NCI-H1436 (cell line): ENCODE measurements at places on chromosomes 7 and 10.

- DNase-seq, result no peak
These were observed 29.6 kb downstream of the SH2D4B start for GRCh38 chr10:80567292-80567691.

- no peak for DNase-seq
These were observed 56.8 kb upstream of the YAE1 start for GRCh38 chr7:39509436-39509835.

- DNase-seq, result no peak
These were observed 30.6 kb downstream of the POR start for GRCh38 chr7:75945297-75946168.

GRCh38 chr10:81866753-81867152 is 8.2 kb upstream of the NRG3 start:
- no peak for DNase-seq

DNA sequence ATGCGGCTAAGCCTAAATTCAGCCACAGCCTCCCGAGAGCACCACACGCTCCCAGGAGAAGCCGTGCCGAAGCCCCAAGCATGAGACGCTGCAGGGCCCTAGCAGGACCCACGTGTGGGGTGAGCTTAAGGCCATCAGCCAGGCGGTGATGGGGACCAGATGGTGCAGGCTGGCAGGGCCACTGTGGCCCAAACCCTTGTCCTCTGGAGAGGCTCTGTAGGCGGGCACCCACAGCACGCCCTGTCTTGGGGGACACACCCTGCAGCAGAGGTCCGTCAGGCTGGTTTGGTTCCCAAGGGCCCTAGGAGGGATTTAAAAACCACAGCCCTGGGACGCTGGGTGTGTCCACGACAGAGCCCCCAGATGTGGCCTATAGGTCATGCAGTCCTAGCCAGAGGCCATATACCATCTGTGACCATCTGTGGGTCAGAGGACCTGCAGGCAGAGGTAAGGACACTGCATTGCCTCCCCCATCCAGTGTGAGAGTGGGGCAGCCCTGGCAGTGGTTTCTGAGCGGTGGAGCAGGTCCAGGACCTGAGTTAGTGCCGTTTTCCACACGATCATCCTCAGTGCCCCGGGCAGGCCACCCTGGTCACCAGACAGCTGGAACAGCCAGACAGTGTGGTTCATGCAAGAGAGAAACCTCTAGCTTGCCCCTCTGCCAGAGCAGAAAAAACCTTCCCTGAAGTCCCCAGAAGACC is 39.6 kb upstream of the INPP5A start:
- no peak for DNase-seq

GRCh38 chr10:111874576-111874975 is 309.0 kb downstream of the GPAM start:
- no peak for DNase-seq

DNA sequence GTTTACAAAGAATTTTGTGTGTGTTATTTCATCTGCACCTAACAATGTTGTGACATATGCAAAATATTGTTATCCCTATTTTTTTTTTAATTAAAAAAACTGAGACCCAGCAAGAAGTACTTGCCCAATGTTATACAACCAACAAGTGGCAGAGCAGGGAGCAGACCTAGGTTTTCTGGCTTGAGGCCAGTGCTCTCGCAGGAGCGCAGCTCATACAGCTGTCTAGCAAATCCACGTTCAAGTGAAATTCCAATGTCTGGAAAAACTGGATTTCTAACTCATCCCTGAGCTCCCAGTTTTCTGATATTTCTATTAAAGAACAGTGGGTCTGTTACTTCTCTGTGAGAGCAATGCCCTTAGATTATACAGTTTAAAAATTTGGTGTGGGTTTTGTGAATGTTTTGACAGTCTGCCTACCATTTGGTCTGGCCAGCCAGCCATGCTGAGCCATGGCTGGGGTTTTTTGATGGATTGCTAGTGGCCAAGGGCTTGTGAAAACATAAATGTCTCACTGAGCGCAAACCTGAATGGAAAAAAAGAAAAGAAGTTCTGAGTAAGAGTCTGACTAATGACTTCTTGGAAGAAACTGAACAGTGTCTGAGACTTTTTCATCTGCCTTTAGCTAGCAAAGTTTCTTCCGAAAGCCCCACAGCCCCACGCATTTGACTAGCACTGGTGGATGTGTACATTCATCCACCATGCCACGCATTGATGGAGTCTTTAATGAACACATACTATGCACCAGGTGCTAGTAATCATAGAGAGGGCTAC is 15.4 kb upstream of the PRF1 start:
- DNase-seq, result no peak

GRCh38 chr10:74187237-74187636 is 36.2 kb downstream of the ADK start:
- DNase-seq, result no peak

DNA sequence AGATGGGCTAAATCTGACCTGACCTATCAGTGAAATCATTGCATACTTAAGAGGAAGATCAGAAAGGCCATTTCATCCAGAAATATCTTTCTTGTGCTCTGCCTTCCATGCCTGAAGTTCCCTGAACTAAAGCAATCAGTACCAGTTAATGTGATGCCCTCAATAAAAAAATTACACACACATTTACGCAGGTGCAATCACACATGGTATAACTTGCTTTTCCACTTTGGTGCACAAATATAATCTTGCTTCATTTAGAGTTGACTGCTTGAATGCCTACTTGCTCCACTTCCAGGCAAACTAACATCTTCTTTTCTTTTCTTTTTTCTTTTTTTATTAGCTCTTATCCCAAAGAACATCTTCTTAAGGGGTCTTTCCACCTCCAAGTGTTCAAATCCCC is 58.3 kb upstream of the KIF5B start:
- DNase-seq, result no peak

DNA sequence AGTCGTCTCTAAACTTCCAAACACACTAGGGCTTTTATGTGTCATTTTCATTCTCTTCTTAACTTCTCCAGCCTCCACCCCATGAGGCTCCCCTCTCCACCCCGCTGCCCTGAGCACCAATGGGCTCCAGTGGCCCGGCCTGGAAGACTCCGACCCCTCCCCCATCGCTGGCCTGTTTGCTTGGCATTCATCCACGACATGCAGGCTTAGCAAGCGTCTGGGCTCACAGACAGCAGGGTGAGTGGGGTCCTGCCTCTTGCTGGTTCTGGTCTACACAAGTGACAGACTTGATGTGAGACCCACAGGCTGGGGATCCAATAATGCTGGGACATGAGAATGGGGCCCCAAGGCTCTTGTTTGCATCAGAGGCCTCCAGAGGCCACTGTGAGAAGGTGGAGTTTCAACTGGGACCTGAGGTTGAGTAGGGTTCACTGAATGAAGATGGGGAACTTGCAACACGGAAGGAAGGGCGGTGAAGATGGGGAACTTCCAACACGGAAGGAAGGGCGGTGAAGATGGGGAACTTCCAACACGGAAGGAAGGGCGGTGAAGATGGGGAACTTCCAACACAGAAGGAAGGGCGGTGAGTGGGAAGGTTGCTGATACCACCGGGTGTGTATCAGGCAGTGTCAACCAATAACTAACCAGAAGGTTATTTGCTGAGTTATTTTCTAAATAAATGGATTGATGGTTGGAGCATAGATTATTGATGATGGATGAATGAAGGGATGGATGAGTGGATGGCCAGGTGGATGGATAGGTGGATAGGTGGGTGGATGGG is 14.0 kb downstream of the KNDC1 start:
- DNase-seq, result no peak

- no peak for DNase-seq
These were observed 15.0 kb downstream of the ELN start for GRCh38 chr7:74042746-74043522.

GRCh38 chr10:84328418-84329195 is at the start of gene CCSER2:
Gene CCSER2, plus strand, starts transcription at chr10:84328589. Its CDS starts 42,464 bp downstream, at chr10:84371053.
- peak; percentile 89 for DNase-seq

DNA sequence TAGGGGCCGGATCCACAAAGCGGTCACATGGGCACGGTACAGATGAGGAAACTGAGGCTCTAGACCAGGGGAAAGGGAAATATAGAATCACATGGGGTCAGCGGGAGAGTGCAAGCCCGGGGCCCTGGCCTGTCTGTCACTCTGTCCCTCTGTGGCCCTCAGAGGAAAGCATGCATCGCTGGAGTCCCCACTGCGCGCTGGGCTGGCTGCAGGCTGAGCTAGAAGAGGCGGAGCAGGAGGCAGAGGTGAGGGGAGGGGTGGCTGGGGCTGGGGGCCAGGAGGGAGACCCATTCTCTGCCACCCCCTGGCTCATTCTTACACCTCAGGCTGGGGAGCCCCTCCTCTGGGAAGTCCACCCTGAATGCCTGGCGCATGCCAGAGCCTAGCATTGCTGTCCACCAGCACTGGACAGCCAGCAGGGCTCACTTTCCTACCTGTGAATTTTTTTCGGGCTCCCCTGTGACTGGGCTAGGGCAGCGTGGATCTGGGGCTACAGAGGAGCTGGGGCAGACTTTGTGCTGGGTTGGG is 2.3 kb downstream of the VPS37D start:
- no peak for DNase-seq

DNA sequence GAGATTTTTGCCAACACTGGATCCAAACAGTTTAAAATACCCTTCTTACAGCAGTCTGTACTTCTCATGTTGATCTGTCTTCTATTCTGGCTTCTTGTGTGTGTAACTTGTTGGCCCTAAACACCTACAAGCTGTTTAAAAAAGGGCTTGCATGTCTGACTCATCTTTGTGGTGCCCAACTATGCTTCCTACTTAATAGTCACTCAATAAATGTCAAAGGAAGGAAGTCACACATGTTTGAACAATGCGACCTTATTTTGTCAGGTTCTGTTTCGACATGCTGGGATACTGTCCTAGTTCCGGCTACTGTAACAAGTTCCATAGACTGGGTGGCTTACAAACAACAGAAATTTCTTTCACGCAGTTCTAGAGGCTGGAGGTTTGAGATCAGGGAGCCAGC is 9.4 kb upstream of the GRK5 start:
- no peak for DNase-seq

DNA sequence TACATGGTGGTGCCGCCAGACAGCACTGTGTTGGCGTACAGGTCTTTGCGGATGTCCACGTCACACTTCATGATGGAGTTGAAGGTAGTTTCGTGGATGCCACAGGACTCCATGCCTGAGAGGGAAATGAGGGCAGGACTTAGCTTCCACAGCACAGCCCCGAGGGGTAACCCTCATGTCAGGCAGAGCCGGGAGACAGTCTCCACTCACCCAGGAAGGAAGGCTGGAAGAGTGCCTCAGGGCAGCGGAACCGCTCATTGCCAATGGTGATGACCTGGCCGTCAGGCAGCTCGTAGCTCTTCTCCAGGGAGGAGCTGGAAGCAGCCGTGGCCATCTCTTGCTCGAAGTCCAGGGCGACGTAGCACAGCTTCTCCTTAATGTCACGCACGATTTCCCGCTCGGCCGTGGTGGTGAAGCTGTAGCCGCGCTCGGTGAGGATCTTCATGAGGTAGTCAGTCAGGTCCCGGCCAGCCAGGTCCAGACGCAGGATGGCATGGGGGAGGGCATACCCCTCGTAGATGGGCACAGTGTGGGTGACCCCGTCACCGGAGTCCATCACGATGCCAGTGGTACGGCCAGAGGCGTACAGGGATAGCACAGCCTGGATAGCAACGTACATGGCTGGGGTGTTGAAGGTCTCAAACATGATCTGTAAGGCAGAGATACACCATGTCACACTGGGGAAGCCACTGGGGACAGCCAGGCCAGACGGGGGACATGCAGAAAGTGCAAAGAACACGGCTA is 104.6 kb upstream of the TNRC18 start:
- no peak for DNase-seq

DNA sequence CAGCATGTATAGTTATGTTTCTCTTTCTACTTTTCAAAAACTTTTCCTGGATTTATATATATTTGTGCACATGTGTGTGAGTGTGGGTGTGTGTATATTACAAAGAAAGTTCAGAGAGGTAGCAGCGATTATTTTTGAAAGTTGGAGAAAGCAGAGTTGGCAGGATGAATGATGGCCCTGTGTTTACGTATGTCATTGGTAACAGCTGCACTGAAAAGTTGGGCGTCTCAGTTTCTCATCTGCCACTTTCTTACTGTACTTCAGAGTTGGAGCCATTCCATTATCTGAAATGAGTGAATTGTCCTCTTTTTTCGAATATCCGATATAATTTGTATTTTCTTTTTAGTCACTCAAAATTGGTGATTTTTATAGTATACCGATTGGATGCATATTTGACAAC is 172.2 kb downstream of the CDK14 start:
- DNase-seq, result no peak

- no peak for DNase-seq
These were observed 255.8 kb upstream of the CNTNAP2 start for GRCh38 chr7:145860809-145861208.

DNA sequence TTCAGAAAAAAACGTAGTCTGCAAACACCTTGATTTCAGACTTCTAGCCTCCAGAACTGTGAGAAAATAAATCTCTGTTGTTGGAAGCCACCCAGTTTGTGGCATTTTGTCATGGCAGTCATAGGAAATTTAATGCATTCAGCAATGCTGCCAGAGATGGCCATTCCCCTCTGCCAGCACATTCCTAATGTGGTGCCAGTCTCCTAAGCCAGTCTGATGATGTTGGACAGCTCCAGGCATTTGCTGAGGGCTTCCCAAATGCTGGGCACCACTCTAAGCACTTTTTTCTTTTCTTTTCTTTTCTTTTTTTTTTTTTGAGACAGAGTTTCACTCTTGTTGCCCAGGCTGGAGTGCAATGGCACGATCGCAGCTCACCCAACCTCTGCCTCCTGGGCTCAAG is 666.7 kb upstream of the C7orf33 start:
- no peak for DNase-seq

DNA sequence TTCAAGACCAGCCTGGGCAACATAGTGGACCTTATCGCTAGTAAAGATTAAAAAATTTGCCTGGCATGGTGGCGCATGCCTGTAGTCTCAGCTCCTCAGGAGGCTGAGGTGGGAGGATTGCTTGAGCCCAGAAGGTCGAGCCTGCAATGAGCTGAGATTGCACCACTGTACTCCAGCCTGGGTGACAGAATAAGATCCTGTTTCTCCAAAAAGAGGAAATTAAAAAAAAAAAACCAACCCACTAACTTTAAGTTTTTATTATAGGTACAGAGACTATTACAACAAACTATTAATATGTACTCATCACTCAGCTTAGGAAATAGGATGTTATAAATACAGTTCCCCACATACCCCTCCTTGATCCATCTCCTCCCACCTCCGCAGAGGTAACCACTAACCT is 30.2 kb downstream of the DHTKD1 start:
- no peak for DNase-seq

DNA sequence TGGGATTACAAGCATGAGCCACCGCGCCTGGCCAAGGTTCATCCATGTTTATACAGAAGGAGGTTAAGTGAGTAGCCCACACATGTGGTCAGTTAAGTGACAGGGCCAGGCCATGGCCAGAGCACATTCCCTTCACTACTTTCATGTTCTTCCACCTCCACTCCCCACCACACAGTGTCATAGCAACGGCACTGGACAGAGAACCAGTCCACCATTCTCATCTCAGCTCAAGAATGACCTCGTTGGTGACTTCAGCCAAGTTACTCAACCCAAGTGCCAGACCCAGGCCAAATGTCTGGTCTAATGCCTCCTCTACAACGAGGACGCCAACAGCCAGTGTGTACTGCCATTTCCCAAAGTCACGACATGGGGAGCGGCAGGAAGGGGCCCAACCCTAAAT is 62.4 kb downstream of the INHBA start:
- no peak for DNase-seq

GRCh38 chr7:37349979-37350590 is 98.6 kb downstream of the ELMO1 start:
- DNase-seq, result no peak

GRCh38 chr10:31749981-31750840 is 178.4 kb downstream of the ARHGAP12 start:
- DNase-seq, result peak; percentile 46

- DNase-seq, result no peak
These were observed 92.3 kb upstream of the STEAP4 start for GRCh38 chr7:88399036-88399435.

GRCh38 chr10:128721963-128722445 is 595.8 kb upstream of the MKI67 start:
- DNase-seq, result no peak

- no peak for DNase-seq
These were observed 130.0 kb upstream of the AHR start for GRCh38 chr7:17168416-17168815.
